H9 (cell line): ENCODE measurements at places on chromosomes 3 and 15. TPM values are rescaled to one million over a fixed set of nuclear protein-coding genes. Genes with fewer than 3 reads are reported as not detected.
A peak's percentile ranks its signal among the peaks of the same experiment; 100 is the strongest.

Gene NDUFB4
- total RNA-seq = 209 and 217 TPM in 2 replicates

GRCh38 chr3:13141991-13142412 lies 68.8 kb upstream of the IQSEC1 start:
- H3K27me3 ChIP-seq = no peaks in the 10 kb centered on the region
- no peaks in the 10 kb centered on the region for H3K36me3 ChIP-seq
- no peak overlapping the region for H3K4me3 ChIP-seq
- no peak overlapping the region for H3K27ac ChIP-seq

GRCh38 chr3:89795506-89795905 lies 688.1 kb downstream of the EPHA3 start:
- no peak for DNase-seq
- no peaks in the 10 kb centered on the region for H3K4me1 ChIP-seq
- H3K4me3 ChIP-seq = no peak overlapping the region

GRCh38 chr15:52731732-52732470 lies 52.7 kb upstream of the ATOSA start:
- H3K27me3 ChIP-seq = no peaks in the 10 kb centered on the region
- no peak for DNase-seq
- H3K27ac ChIP-seq = no peak overlapping the region
- no peak overlapping the region for H3K4me3 ChIP-seq
- peaks cover 2% of the 10 kb centered on the region; the same call in 1 of the 2 replicates for H3K4me1 ChIP-seq

DNA sequence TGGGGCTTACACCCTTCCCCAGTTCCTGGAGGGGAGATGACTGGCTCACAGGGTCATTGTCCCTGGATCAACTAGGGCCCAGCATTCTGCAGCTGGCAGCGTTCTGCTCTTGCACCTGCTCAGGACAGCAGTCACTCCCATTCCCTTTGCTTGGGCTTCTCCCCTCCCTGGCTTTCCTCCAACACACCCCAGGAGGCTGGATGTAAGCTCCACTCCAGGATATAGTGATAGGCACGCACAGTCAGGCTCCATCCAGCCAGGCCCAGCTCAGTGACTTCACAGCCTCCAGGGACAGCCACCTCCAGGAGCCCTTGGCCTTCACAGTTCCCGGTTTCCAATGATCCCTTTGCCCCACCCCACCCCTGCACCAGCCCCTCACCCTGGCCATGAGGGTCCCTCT lies 1.9 kb downstream of the SPTBN5 start:
- H3K27ac ChIP-seq = no peak overlapping the region
- H3K27me3 ChIP-seq = no peaks in the 10 kb centered on the region
- no peak overlapping the region for H3K4me3 ChIP-seq
- no peaks in the 10 kb centered on the region for H3K4me1 ChIP-seq

Gene FAM81A
- total RNA-seq = 1.0 and 1.7 TPM in 2 replicates

- DNase-seq = no peak
- no peak overlapping the region for H3K4me3 ChIP-seq
- H3K4me1 ChIP-seq = no peaks in the 10 kb centered on the region; the same call in 1 of the 2 replicates
- H3K27ac ChIP-seq = no peak overlapping the region
- no peaks in the 10 kb centered on the region for H3K36me3 ChIP-seq
These were observed 39.6 kb downstream of the VGLL3 start for GRCh38 chr3:86951322-86951721.

DNA sequence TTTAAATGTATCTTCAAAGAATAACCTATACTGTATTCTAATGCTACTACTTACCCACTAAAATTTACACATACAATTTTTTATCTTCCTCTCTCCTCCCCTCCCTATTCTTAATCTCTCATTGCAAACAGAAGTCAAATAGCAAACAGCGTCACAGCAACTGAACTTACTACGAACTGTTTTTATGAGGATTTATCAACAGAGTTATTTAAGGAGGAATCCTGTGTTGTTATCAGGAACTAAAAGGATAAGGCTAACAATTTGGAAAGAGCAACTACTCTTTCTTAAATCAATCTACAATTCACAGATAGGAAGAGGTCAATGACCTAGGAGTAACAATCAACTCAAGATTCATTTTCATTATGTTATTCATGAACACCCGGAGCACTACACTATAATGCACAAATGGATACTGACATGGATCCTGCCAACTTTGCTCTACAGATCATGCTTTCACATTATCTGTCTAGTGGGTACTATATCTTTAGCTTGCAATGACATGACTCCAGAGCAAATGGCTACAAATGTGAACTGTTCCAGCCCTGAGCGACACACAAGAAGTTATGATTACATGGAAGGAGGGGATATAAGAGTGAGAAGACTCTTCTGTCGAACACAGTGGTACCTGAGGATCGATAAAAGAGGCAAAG lies 984 bp downstream of the FGF7 start:
- H3K4me3 ChIP-seq = no peak overlapping the region
- H3K27me3 ChIP-seq = no peaks in the 10 kb centered on the region
- no peak overlapping the region for H3K27ac ChIP-seq
- no peaks in the 10 kb centered on the region for H3K36me3 ChIP-seq

Gene TMEM212
- total RNA-seq = not detected in 2 replicates

- H3K36me3 ChIP-seq = peaks cover 2% of the 10 kb centered on the region; the same call in 1 of the 3 replicates
- no peak for DNase-seq
- H3K27me3 ChIP-seq = no peaks in the 10 kb centered on the region; the same call in 1 of the 2 replicates
- H3K4me3 ChIP-seq = no peak overlapping the region
- H3K27ac ChIP-seq = no peak overlapping the region
- no peaks in the 10 kb centered on the region for H3K4me1 ChIP-seq
These were observed 39.9 kb downstream of the PDZRN3 start for GRCh38 chr3:73584873-73585272.

Gene C3orf62
- 4.5 and 4.6 TPM in 2 replicates for total RNA-seq

Gene ZCWPW2
- 0.31 and 0.35 TPM in 2 replicates for total RNA-seq

DNA sequence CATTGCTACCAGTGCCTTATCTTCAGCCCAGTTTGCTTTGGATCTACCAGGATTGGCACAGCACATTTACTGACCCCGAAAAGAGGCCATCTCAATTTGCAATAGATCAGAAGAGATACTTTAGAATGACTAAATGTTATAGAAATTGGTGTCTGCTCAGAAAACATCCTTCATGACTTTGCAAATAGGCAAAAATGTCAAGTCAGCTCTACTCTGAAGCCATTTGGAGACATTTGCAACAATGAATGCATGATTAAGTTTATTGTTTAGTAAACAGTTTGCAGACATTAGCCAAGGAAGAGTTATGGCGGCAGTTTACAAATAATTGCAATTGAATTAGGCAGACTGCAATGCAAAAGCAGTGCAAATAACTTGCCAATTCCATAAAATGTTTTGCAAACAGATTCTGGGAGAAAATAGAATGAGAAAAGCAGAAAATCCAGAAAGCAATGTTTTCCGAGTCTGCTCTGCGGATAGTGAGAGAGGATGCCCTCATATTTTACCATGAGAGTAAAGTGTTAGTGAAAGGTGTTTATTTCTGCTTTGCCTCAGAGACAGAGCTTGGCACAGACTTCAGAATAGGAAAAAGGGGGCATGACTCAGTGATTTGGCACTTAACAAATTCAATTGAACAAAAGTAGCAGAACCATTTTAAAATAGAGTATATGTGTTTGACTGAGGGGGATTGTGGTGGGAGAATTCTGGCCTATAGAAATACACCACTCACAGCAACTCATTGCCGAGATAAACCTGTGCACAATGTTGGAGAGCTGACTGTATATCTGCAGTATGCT lies 334.9 kb upstream of the NR2F2 start:
- no peaks in the 10 kb centered on the region for H3K36me3 ChIP-seq
- DNase-seq = no peak
- H3K27me3 ChIP-seq = no peaks in the 10 kb centered on the region
- no peak overlapping the region for H3K27ac ChIP-seq
- no peak overlapping the region for H3K4me3 ChIP-seq

- H3K4me3 ChIP-seq = no peak overlapping the region
- no peak for DNase-seq
- peaks cover 10% of the 10 kb centered on the region; the same call in 1 of the 2 replicates for H3K27me3 ChIP-seq
- no peaks in the 10 kb centered on the region for H3K4me1 ChIP-seq
These were observed 28.4 kb upstream of the ST3GAL6 start for GRCh38 chr3:98734735-98735134.

Gene PXK
- total RNA-seq = 3.3 and 3.4 TPM in 2 replicates

Gene MAP2K1
- total RNA-seq = 50.4 and 50.8 TPM in 2 replicates

DNA sequence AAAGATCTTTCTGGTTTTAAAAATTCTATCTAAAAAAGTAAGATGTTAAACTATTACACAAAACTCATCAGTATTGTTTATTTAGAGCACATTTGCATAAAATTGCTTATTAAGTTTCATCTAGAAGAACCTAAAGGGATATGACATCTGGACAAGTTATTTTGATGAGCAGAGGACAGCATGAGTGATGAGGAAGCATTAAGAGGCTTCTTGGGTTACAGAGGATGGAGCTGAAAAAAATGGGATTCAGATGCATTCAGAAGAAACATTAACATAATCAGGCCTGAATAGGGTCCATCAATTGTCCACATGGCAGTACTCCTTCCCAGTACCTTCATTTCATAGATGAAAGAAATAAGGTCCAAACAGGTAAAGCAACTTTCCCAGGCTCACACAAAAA lies 41.6 kb downstream of the IMPG2 start:
- no peak overlapping the region for H3K27ac ChIP-seq
- no peak for DNase-seq
- H3K4me1 ChIP-seq = no peaks in the 10 kb centered on the region; the same call in 1 of the 2 replicates
- no peaks in the 10 kb centered on the region for H3K36me3 ChIP-seq

DNA sequence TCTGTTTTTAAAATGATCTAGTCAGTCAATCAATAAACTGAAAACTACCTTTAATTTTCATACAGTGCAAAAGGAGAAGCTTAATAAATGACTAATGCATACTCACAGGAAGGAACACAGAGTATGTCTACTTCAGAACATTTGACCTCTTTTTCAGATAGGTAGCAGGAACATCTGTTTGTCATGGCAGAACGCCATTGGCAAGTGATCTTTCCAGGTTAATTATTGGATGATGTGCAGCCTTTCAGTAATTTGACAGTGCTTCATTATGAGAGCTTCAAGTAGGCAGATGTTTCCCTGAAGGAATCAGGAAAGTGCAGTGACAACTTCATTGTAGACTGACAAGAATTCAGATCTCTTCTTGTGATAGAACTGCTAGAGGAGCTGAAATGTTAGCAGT lies 325.0 kb downstream of the OTOL1 start:
- H3K27me3 ChIP-seq = no peaks in the 10 kb centered on the region
- DNase-seq = no peak
- H3K4me1 ChIP-seq = no peaks in the 10 kb centered on the region
- H3K36me3 ChIP-seq = no peaks in the 10 kb centered on the region
- H3K4me3 ChIP-seq = no peak overlapping the region

DNA sequence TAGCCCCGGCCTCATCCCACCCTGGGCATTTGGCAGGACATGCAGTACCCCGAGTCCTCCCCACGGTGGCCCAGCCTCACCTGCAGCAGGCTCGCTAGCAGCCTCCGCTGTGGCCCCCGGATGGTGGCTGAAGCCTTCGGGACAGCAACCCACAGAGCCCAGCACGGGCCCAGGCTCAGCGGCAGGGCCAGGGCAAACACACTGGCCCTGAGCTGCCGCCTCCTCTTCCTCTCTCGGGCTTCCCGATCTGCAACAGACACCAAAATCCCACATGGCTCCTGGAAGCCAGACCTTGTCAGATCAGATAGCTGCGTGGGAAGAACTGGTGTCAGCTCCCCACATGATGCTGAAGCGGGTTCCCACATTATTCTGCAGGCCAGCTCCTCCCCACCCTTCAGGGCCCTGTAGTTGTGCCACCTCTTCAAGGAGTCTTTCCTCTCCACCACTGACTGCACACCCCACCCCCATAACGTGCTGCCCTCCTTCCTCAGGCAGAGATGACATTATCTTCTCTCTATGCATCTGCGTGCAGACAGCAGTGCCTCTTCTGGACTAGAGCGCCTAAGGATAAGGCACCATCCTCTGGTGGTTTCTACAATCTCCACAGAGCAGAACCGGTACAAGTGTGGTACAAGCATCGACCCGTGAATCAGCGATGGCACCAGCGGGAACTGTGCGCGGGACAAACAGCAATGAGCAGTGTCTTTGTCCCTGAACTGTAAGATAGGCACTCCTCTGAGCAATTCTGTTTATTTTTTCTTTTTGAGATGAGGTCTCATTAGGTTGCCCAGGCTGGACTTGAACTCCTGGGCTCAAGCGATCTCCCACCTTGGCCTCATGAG lies 9.5 kb downstream of the TMEM44 start:
- DNase-seq = peak; percentile 51
- H3K4me1 ChIP-seq = no peaks in the 10 kb centered on the region
- no peak overlapping the region for H3K4me3 ChIP-seq
